Hematopoietic multipotent progenitor cell treated with erythropoietin and hydrocortisone succinate and interleukin-3 and kit ligand, for 8 days (in vitro differentiated cells): ENCODE measurements at places on chromosomes 2 and 18.

DNA sequence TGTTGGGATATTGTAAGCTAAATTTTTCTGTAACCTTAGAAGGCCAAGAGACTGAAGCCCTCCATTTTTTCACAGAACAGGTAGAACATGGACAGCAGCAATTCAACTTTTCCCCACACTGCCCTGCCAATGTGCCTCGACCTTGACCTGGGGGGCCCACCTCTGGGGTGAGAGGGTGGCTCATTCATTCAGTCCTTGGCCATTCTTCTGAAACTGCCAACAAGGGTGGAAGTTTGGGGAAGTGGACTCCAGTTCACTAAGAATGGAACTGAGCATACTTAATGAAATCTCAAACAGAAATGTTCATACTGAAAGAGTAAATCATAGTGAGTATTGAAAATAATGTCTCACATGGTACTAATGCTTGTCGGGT is 1.1 kb downstream of the EEF1B2 start:
- peak; percentile 15 for DNase-seq

GRCh38 chr2:237458519-237458918 is 28.5 kb upstream of the MLPH start:
- no peak for DNase-seq

DNA sequence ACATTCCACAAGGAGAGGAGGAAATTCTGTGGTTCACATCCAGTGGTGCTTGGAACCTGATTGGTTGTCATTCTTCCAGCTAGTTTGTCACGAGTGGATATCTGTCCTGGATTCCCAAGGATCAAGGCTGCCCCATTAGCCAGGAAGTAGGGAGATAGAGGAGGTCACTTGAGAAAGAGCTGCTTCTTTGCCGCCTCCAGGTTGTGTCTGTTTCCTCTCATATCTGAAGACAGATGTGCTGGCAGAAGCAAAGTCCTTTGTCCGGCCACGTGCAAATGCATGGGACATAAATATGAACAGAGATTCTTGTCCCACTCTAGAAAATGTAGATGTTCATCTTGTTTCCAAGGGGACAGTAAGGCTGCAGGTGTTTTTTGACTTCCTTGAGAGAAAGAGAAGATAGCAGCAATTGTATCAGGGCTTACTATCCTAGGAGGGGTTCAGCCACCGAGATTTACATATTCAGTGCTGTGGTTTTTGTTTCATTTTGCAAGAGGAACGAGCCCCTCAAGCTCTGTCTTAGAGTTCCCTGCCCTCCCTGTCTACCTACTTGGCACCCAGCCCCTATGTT is 174.4 kb downstream of the RPIA start:
- no peak for DNase-seq

- no peak for DNase-seq
Observed at GRCh38 chr2:177603181-177603580, 210.6 kb downstream of the AGPS start.

GRCh38 chr2:38077431-38077769 is 1.4 kb upstream of the CYP1B1 start:
- no peak for DNase-seq
